ENCODE measurements at places on chromosomes 3 and 15.

GRCh38 chr15:31339558-31339895 is 12.9 kb downstream of the KLF13 start:
- DNase-seq, result no peak

GRCh38 chr15:24955531-24955921 is 739 bp downstream of the SNRPN start:
- peak; percentile 43 for DNase-seq

DNA sequence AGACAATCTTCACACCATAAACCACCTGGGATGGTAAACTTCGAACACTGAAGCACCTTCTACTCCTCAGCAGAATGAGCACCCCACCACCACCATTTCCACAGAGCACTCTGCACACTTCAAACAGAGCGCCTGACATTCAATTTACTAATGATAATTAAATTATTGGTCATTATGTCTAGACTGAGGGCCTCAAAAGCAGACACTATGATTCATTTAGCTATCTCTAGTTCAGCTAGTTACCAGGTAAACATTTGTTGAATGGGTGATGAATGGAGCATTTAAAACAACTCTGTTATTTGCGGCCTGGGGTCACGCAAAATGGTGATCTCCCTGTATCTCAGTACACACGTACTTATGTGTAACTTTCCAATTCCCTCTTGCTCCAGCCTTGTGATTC is 40.9 kb downstream of the ACAP2 start:
- no peak for DNase-seq

GRCh38 chr3:34218706-34219385 is 420.4 kb downstream of the PDCD6IP start:
- no peak for DNase-seq

DNA sequence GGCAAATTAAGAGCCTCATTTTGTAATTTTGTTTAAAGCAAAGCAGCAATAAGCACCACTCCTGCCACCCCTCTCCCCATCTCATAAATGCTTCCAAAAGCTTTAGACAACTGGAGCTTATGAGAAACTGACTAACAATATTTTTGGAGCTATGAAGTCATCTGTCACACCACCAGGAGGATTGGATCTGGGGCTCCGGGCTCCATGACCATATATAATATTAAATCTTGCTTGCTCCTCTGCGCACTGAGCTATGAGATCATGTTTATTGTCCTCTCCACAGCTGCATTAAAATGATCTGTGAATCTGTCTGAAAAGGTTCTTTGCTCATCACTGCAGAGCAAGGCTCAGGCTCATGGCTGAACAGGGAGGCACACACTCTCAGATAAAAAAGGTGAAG is 323.7 kb downstream of the ZNF621 start:
- no peak for DNase-seq

- no peak for DNase-seq
These were observed 303.6 kb upstream of the PROK2 start for GRCh38 chr3:72088486-72089025.

DNA sequence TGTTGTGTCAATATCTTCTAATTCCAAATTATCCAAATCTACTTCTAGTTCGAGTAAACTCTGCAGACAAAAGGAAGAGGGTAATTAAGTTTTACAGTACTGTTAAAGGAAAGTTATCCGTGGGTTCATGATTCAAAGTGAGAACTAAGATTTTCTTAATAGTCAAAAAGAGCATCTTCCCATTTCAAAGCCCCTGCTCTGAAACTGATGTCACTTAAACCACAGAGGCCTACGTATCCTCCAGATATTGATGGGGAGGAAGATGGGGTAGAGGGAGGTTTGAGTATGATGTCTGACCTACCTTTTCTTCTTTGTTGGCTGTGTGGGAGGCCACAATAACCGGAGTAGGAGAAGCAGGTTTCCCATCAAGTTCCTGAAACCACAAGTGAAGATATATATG is 14.1 kb downstream of the MRPS22 start:
- DNase-seq, result no peak

- no peak for DNase-seq
These were observed 69.4 kb upstream of the ALDH1A3 start for GRCh38 chr15:100810229-100810628.

DNA sequence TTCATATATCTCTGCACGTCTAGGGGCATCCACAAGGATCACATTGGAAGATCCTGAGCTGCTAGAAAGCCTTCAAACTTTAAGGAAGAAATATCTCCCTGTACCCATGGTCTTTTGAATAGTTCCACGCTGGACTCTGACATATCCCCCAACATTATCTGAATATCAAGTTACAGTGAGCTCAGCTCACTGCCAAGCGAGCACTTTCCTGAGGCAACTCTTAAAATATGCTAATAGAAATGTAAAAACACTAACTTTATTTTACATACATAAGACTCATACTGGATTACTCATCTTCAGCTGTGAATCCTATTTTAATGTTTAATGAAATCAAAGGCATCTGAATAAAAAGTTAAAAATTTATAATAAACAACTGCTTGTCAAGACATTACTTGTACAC is 420.2 kb upstream of the CCDC54 start:
- DNase-seq, result no peak

- no peak for DNase-seq
These were observed 57.1 kb downstream of the CLDN1 start for GRCh38 chr3:190265126-190265525.

GRCh38 chr3:178845420-178846118 is 226.0 kb downstream of the ZMAT3 start:
- DNase-seq, result no peak

DNA sequence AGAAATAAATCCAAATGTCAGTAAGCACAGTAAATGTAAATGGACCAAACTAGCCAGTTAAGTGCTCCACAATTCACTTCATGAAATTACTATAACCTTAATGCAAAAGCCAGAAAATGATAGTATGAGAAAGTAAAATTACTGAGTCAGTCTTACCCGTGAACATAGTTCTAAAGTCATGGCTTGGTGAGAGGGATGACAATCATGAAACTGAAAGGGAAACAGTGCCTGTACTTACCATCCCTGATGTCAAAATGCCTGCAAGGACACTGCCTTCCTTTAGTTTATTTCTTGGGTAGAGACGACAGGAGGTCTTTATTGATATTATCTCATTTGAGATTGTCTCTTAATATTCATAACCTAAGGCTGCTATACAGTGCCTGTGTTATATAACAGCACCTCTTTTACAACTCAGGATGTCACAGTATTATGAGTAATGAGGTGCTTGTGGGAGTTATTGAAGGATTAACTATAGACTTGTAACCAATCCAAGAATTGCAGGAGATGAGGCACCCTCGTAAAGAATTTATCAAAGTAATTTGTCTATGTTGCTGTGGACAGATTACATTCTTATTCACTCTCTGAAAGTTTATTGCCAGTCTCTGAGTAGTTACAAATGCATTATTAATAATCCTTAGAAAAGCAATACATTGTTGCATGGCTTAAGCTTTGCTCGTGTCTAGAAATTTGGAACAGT is 142.9 kb upstream of the BFSP2 start:
- no peak for DNase-seq

- no peak for DNase-seq
These were observed 707.8 kb downstream of the TUSC7 start for GRCh38 chr3:117417411-117417810.

GRCh38 chr3:8239718-8240695 is 261.6 kb upstream of the LMCD1 start:
- no peak for DNase-seq

DNA sequence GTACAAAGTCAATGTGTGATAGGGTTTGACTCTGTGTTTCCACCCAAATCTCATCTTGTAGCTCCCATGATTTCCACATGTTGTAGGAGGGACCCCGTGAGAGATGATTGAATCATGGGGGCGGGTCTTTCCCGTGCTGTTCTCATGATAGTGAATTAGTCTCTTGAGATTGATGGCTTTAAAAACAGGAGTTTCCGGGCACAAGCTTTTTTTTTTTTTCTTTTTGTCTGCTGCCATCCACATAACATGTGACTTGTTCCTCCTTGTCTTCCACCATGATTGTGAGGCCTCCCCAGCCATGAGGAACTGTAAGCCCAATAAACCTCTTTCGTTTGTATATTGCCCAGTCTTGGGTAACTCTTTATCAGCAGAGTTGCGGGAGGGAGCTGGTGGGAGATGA is 259.6 kb downstream of the TUSC7 start:
- DNase-seq, result no peak

GRCh38 chr3:184338511-184338945 is 1.1 kb downstream of the FAM131A start:
- peak; percentile 83 for DNase-seq

DNA sequence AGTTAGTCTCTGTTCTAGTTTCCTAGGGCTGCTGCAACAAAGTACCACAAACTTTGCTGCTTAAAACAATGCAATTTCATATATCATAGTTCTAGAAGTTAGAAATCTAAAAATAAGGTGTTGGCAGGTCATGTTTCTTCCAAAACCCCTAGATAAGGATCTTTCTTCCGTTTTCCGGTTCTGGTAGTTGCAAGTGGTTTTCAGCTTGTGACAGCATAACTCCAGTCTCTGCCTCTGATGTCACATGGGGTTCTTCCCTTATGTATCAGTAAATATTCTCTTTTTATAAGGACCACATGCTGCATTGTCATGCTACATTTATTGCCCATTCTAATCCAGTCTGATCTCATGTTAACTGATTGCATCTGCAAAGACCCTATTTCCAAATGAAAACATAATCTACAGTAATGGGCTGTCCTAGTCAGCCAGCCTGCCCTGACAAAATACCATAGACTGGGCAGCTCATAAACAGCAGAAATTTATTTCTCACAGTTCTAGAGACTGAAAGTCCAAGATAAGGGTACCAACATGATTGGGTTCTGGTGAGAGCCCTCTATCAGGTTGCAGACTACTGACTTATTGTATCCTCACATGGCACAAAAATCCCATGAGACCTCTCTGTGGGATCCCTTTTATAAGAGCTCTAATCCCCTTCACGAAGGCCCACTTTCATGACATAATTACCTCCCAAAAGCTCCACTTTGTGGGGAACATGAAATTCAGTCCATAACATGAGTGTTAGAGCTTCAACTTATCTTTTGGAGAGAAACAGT is 642.0 kb upstream of the NAALADL2 start:
- no peak for DNase-seq

GRCh38 chr3:55490276-55490913 is 3.3 kb upstream of the WNT5A start:
- no peak for DNase-seq

DNA sequence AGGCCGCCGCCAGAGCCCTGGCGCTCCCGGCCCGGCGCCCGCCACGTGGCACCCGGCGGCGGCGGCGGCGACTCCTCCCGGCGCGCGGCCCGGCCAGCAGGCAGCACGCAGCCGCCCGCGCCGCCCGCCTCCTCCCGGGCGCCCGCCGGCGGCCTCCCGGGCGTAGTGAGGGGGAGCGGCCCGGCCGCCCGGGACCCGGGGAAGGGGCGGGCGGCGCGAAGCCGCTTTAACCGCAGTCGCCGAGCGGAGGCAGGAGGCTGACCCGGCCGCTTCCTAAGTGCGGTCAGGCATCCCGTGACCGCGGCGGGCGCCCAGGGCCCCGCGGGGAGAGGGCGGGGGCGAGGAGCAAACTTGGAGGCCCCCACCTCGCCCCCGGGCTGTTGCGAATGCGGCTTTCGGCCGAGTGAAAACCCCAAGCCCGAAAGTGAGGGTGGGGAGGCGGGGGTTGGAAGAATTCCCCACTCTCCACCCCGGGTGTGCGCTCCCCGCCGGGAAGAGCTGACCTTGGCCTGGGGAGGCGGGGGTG is 1.7 kb upstream of the HES1 start:
- peak; percentile 71 for DNase-seq

- DNase-seq, result no peak
These were observed 67.5 kb downstream of the TMEM39A start for GRCh38 chr3:119395923-119396358.

- no peak for DNase-seq
These were observed 4.4 kb downstream of the UACA start for GRCh38 chr15:70758790-70759462.

DNA sequence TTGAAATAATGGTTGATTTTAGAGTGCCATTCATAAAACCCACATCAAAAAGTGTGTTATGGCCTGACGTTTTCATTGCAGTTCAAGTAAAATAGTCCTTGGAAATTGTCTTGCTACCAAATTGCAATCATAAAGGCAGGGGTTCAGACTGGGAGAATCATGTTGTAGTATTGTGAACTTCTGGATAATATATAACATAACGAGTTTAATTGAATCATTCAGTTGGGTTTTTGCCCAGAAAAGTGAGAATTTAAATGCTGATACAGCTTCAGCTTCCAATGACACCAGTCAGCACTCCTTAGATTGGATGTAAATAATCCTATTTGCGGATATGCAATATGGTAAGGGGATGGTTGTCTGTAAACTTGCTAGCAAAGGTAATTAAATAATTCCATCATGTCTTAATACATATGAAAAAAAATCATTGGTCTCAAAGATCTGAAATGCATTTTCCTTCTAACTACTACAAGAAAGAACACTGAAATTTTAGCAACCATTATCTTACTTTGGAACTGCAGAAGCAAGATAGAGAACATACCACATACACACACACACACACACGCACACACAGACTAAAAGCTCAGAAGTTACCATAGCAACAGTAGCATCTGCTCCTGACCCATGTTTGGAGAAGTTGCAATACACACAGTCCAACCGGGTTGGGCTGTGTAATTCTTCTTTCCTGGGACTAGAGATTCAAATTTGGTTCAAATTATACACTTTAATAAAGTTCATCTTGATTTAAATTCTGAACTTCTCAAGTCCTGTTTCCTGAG is 686.2 kb upstream of the NR2F2 start:
- no peak for DNase-seq

DNA sequence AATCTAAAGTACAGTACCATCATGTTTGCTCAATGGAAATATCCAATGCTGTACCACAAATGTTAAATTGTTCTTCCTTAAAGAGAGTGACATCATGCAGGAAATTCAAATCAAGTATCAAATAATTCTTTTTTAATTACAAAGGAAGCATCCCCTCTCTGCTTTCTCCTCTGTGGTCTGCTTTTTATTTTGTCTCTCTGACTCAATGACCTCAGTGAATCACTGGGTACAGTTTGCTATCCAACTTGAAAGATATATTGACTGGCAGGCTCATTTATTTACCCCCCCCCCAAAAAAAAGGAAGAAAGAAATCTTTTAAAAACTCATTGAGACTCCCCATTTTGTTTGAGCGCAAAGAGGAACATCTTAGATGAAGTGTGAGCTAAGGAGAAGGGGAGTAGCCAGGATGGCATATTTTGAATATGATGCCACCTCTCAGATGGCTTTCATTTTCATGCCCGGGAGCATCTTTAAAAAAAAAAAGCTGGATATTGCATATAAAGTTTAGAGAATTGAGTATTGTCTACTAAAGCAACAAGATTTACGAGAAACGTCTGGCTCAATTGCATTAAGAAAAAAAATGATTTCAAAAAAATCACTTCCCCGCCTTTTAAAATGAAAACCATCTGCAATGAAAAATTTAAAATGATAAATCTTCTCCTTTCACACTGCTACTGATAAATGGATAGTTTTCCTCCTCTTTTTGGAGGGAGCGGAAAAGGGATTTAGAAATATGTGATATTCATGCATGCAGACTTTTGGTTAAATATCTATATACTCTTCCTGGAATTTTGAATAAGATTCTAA is 307.1 kb upstream of the DPH6 start:
- no peak for DNase-seq

DNA sequence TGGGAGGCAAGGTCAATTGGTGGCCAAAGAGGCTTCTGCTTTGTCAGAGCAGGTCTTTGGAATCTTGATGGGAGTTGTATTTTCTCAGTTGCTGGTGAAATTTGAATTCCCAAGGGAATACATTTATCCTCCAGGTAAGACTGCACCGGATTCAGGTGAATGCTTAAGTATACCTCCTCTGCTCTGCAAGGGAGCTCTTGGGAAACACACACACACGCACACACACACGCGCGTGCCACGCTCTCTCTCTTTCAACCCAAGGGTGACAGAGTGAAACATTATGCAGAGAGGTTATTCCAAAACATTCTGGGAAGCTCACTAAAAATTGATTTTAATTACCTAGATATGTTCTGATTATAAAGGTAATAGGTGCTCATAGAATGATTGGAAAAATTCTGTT is 33.7 kb downstream of the ST6GAL1 start:
- no peak for DNase-seq

Measured in ureter (tissue), 1 donor.